Aorta (tissue), 5 donors: ENCODE measurements at places on chromosomes 11 and 22.

GRCh38 chr11:134532921-134533421, 120.9 kb upstream of the B3GAT1 start:
- no peak for DNase-seq

DNA sequence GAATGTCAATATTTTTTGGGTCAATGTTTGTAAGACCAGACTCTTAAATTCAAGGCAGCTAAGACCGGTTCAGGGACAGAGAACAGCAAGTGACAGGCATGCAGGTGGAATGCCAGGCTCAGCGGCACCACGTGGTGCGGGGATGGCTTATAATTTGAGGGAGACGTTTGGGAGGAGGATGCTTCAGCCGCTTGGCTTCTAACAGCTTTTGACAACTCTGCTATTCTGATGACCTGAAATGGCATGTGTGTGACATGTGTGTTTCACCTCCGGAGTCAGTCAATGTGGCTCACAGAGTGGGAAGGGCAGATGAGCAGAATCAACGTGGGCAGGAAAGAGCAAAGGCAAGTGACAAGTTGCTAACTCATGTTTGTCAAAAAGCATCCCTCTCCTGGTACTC, 228.3 kb downstream of the KIRREL3 start:
- no peak for DNase-seq

- no peak for DNase-seq
These were observed 1.1 kb downstream of the TPST2 start for GRCh38 chr22:26588729-26589366.

DNA sequence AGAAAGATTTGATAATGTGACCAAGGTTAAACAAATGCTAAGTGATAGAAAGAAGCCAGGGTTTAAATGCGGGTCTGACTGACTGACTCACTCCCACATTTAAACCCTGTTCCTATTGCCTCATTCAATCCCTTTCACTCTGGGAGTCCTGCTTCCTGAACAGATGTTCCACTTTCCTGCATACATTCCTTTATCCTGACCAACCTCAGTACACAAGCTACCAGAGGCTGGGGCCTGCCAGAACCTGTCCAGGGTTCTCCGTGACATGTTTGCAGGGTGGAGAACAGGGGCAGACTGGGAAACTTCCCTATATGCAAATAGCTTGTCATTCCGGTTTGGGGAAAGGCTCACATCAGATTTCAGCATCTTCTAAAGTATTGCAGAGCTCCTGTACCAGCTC, 3.0 kb upstream of the ANKK1 start:
- no peak for DNase-seq

DNA sequence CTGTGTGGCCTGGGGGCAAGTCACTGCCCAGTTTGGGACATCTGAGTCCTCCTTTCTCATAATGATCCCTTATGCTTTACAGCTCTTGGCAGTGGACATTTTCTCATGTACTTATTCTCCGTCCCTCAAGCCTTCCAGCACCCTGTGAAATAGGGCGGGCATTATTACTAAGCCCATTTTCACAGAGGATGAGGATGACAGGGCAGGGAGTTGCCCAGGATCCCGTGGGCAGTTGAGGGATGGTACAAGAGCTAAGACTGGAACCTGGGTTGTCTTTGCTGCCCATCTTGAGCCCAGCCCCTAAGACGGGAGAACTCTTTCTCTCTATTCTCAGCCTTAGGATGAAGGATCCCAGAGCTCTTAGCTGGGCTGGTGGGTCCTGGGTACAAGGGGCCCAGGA, 11.2 kb downstream of the CD82 start:
- no peak for DNase-seq

DNA sequence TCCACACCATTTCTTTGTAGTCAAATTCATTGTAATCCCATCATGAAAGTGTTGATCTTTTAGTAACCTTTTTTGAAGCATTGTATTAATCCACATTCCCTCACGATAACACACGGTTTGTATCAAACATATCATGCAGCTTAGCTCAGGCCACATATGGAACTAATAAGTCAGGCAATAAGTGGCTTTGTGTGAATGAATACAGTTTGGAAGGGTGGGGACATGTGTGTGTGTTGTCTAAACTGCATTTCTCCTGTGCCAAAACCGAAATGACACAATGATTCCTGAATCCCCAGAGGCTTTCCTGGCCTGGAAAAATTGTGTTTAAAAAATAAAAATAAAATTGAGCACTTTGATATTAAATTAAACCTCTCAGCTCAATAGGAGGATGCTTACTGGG, 98.3 kb downstream of the WNT11 start:
- no peak for DNase-seq

DNA sequence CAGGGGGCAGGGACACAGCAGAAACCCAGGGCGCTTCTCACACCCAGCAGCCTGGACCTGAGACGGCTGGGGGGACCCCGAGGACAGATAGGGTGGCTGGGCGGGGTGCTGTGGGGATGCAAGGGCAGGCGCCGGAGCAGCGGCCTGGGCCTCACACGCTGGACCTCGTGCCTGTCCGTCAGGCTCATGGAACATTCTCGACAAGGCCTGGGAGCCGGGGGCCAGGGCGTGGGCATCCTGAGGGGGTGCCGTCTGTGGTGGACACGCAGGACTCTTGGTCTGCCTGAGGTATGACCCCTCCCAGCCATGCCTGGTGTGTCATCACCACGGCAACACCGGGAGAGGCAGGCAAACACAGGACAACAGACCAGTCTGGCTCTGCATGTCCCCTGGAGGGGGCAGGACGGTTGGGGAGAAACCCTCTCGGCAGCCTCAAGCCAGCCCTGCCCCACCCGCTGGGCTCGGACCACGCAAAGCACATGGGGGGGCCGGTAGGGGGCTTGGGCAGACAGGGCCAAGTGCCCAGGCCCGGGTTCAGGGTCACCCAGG, 21.4 kb downstream of the MRPL23 start:
- no peak for DNase-seq

DNA sequence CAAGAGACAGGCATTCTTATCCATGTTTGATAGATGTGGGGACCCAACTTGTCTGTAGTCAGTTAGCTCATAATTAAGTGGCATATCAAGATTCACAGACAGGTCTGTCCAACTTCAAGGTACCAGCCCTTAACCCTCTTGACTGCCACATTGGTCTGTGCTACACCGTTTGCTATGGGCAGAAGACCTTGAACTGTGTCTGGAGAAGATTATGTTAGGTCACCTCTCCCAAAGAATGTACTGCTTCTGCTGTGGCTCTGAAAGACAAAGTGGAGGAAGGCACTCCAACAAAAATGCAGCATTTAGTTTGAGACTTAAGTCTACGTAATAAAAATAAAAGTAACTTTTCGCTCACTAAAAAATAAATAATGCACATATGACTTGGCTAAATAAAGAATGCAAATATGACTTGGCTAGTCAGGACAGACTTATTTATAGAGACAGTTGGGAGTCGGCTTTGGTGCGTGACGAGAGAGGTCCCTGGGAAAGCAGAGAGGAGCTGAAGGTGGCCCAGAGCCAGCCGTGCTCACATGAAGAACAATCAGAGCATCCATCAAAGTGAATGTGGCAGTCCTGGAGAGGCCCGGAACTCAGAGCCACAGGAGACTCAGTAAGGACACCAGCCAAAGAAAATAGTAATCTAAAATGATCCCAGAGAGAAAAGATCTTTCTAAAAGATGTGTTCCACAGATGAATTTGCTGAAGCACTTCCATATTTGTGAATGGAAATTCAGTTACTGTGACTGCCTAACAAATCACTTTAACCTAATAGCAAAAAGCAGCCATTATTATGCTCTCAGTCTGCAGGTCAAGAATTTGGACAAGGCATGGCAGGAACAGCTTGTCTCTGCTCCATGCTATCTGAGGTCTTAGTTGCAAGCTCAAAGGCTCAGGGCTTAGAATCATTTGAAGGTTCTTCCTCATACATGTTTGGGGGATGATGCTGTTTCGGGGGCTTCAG, 35.0 kb downstream of the CWC15 start:
- DNase-seq, result peak; percentile 80
